WTC11 (cell line): ENCODE measurements at places on chromosomes 1 and 21. TPM values are rescaled to one million over a fixed set of nuclear protein-coding genes. Genes with fewer than 3 reads are reported as not detected.

Gene FOXD3
- 27.5 to 37.1 TPM (median 34.7 TPM) in 3 replicates for total RNA-seq

Gene PIP5K1A
- 77.8 to 84.8 TPM (median 81.3 TPM) in 3 replicates for total RNA-seq

Gene LAMC2
- total RNA-seq: 6.5 to 7.9 TPM (median 6.5 TPM) in 3 replicates

Gene SPRR5
- total RNA-seq: not detected in 3 replicates

Gene ALX3
- total RNA-seq: 0.09 to 0.15 TPM in 2 of 3 replicates, not detected in the other

Gene CAPZA1
- total RNA-seq: 86.6 to 97.5 TPM (median 91.3 TPM) in 3 replicates

- H3K4me1 ChIP-seq: peaks cover 29% of the 10 kb centered on the region
- peak overlapping the region; percentile 93 for H3K27ac ChIP-seq
- peak; percentile 41 for DNase-seq
- H3K27me3 ChIP-seq: peaks cover 19% of the 10 kb centered on the region
- H3K4me3 ChIP-seq: no peak overlapping the region
Measured at GRCh38 chr1:38183096-38183495, 136.5 kb upstream of the POU3F1 start.

- H3K4me1 ChIP-seq: 0 out of 2 replicates have a peak, but pooled peaks cover 7% of the 10 kb centered on the region
- H3K36me3 ChIP-seq: no peaks in the 10 kb centered on the region
- no peaks in the 10 kb centered on the region for H3K27me3 ChIP-seq
Measured at GRCh38 chr1:80375109-80375508, 1368.6 kb upstream of the ADGRL4 start.

- H3K27ac ChIP-seq: no peak overlapping the region
- no peaks in the 10 kb centered on the region for H3K27me3 ChIP-seq
- no peaks in the 10 kb centered on the region for H3K36me3 ChIP-seq
- no peak overlapping the region for H3K4me3 ChIP-seq
- DNase-seq: no peak
Measured at GRCh38 chr21:16072737-16073136, 343.0 kb downstream of the USP25 start.

DNA sequence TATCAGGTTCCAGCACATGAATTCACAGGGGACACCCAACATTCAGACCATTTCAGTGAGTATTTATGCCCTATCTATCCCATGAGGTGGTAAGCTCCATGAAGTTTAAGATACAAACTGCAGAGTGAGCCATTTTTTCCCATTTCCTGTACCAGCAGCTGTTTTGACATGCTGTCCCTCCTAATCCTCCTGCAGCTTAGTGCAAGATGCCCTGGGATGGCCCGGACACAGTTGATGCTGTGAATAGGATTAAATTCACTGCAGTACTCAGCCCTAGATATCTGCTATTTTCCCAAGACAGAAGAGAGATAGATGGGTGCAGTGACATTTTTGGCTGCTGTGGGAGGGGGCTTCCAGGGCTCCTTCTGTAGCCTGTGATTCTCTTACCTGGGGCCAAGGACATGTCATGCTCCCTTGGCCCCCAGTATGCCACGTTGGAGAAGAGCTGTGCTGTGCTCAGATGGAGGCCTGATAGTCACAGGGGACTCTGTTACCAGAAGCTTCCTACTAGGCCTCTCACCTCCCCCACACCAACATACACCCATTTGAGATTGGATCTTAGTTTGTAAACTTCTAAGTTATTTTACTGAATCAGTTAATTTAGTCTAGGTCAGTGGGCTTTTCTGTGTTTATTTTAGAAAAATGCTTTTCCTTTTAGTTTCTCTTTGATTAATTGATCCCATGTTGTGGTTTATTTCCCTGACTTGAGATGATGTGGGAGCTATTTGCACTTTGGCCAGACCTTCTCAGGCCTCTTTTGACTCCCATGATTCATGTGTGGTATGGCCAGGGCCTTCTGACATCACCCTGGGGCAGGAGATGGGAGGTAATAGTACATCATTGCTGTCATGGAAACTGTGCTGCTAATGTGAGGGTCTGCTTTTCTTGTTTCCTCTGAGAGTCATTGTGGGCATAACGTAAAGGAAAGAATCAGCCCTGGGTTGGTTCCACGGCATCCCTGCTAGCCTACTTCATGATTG, 92.6 kb downstream of the ST3GAL3 start:
- no peaks in the 10 kb centered on the region; the same call in 1 of the 2 replicates for H3K27me3 ChIP-seq
- H3K27ac ChIP-seq: no peak overlapping the region
- no peak overlapping the region for H3K4me3 ChIP-seq
- no peak for DNase-seq

GRCh38 chr1:76293831-76294230, 219.3 kb downstream of the ST6GALNAC3 start:
- no peak overlapping the region for H3K27ac ChIP-seq
- DNase-seq: no peak
- no peak overlapping the region for H3K4me3 ChIP-seq
- H3K36me3 ChIP-seq: no peaks in the 10 kb centered on the region
- H3K4me1 ChIP-seq: peaks cover 77% of the 10 kb centered on the region

DNA sequence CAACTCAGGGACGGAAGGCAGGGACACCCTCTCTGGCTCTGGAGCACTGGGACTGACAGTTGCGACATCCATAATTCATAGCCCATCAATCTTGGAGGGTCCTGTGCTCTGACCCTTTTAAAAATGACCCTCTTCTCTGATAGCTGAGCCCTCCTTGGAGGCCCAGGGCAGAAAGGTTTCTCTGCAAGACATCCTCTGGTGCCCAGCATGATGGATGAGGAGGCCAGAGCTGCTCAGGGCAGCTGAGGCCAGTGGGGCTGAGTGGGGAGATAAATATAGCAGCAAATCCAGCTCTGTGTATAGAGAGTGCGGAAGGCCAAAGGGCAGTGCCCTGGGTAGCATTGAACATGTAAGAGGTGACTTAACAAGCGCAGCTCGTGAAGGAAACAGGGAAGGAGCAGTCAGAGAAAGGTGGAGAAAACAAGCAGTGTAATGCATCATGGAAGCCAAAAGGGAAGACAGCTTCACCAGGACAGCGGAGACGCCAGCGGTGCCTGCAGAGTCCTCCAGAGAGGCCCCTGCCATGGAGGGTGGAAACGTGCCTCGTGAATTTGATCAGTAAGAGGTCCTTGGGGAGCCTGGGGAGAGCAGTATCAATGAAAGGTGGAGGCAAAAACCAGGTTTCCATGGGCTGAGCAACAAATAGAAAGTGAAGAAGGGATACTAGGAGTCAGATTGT, 50.4 kb upstream of the FMOD start:
- no peaks in the 10 kb centered on the region for H3K36me3 ChIP-seq
- H3K4me3 ChIP-seq: no peak overlapping the region
- peaks cover 16% of the 10 kb centered on the region for H3K4me1 ChIP-seq
- H3K27me3 ChIP-seq: peaks cover 3% of the 10 kb centered on the region; the same call in 1 of the 2 replicates
- no peak overlapping the region for H3K27ac ChIP-seq

GRCh38 chr1:167561753-167562152, 8.2 kb upstream of the CREG1 start:
- H3K27me3 ChIP-seq: no peaks in the 10 kb centered on the region
- no peak for DNase-seq
- H3K36me3 ChIP-seq: no peaks in the 10 kb centered on the region
- no peak overlapping the region for H3K27ac ChIP-seq
- no peak overlapping the region for H3K4me3 ChIP-seq
- H3K4me1 ChIP-seq: 0 out of 2 replicates have a peak, but pooled peaks cover 3% of the 10 kb centered on the region

- no peaks in the 10 kb centered on the region for H3K36me3 ChIP-seq
- H3K27ac ChIP-seq: no peak overlapping the region
- DNase-seq: no peak
Measured at GRCh38 chr1:92975551-92976232, 14.4 kb upstream of the DIPK1A start.

- no peak overlapping the region for H3K27ac ChIP-seq
- no peak for DNase-seq
- H3K27me3 ChIP-seq: peaks cover 11% of the 10 kb centered on the region; the same call in 1 of the 2 replicates
Measured at GRCh38 chr1:41547781-41548560, 63.5 kb upstream of the EDN2 start.

DNA sequence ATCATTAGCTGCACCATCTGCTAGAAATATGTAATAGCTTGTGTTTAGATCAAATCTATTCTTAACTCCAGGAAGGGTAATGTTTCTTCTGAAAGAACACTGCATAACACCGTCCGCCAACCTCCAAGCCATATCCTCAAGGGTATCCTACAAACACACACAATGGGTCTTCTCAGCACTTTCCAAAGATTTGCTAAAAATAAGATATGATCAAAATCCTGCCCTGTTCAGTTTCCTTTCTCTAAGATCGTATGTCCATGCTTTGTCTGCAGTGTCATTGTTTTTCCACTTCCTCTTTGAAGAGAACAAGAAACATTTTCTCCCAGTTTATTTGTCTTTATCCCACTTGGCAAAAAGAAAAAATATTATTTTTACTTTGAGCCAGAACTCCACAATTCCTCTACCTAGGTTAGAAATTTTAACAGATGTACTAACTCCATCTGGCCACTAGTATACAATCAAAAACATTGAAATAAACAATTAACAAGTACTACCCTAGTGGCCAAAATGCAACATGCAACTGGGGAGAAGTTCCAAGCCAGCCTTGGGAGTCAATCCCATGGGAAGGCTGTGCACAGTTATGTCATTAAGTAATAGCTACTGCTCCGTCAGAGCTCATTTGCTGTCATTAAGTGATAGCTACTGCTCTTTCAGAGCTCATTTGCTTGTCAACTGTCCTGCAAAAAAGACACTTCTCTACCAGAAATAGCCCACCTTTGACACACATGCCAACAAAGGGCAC, 37.8 kb downstream of the FRRS1 start:
- no peak overlapping the region for H3K4me3 ChIP-seq
- H3K27me3 ChIP-seq: no peaks in the 10 kb centered on the region
- DNase-seq: peak; percentile 27
- H3K4me1 ChIP-seq: peaks cover 25% of the 10 kb centered on the region
- no peaks in the 10 kb centered on the region; the same call in 1 of the 2 replicates for H3K36me3 ChIP-seq

- H3K4me1 ChIP-seq: no peaks in the 10 kb centered on the region
- no peak overlapping the region for H3K27ac ChIP-seq
- DNase-seq: no peak
- no peaks in the 10 kb centered on the region for H3K36me3 ChIP-seq
Measured at GRCh38 chr21:38083535-38083934, 167.3 kb upstream of the KCNJ6 start.

- no peaks in the 10 kb centered on the region for H3K27me3 ChIP-seq
- no peaks in the 10 kb centered on the region for H3K36me3 ChIP-seq
- no peak overlapping the region for H3K27ac ChIP-seq
- H3K4me1 ChIP-seq: peaks cover 2% of the 10 kb centered on the region; the same call in 1 of the 2 replicates
- no peak for DNase-seq
Measured at GRCh38 chr1:182816863-182817262, 22.3 kb upstream of the DHX9 start.

- H3K27me3 ChIP-seq: no peaks in the 10 kb centered on the region
- H3K27ac ChIP-seq: no peak overlapping the region
- H3K4me1 ChIP-seq: no peaks in the 10 kb centered on the region
- H3K36me3 ChIP-seq: no peaks in the 10 kb centered on the region
- no peak for DNase-seq
Measured at GRCh38 chr21:42144221-42144620, 73.1 kb downstream of the UMODL1 start.

DNA sequence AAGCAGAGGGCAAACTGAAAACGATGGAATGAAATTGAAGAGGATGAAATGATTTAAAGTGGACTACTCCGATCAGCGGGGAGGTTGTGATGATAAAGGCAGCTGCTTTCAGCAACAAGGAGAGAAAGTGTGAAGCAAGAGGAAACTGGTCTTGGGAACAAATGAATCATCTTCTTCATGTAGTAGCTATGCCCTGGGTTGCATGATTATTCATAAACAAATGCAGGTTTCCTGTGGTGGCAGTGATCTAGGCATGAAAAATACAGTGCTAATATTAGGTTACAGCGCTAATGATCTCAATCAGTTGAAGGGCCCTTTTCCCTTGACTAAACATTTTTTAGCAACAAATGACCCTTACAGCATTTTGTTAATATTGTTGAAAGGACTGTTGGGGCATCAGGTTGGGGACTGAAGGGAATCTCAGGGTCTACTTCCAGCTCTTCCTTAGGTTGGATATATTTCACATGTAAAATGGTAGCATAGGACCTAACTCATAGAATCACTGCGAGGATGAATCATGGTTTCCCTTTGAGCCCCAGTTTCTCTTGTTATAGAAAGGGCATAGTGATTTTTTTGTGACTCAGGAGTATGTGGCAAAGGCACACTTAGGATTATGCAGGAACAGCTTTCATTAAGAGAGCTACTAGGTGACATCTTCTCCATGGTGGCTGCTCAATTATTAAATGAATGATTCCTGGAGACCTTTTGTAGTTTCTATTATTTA, 1.9 kb upstream of the ZFYVE9 start:
- no peak overlapping the region for H3K4me3 ChIP-seq
- no peaks in the 10 kb centered on the region for H3K36me3 ChIP-seq
- peaks cover 12% of the 10 kb centered on the region for H3K4me1 ChIP-seq
- no peak overlapping the region for H3K27ac ChIP-seq
- DNase-seq: no peak
- peaks cover 18% of the 10 kb centered on the region for H3K27me3 ChIP-seq

GRCh38 chr1:112770724-112771123, 55.6 kb upstream of the PPM1J start:
- H3K27ac ChIP-seq: no peak overlapping the region
- no peak overlapping the region for H3K4me3 ChIP-seq
- DNase-seq: no peak
- H3K36me3 ChIP-seq: peaks cover 25% of the 10 kb centered on the region
- peaks cover 11% of the 10 kb centered on the region for H3K27me3 ChIP-seq
- H3K4me1 ChIP-seq: peaks cover 20% of the 10 kb centered on the region

DNA sequence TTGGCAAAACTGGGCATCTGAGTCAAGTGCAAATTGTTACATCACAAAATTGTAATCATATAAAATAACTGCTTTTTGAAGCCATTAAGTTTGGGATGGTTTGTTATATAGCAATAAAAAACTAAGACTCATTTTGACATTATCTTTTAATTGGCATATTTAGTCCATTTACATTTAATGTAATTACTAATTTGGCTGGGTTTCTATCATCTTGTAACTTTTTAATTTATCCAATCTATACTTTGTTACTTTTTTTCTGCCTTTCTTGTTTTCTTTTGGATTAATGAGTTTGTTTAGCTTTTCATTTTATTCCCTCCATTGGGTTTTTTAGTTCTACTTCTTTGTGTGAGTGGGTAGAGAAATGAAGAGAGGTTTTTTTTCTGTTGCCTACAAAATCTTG, 76.3 kb downstream of the DRAM2 start:
- peaks cover 8% of the 10 kb centered on the region for H3K36me3 ChIP-seq
- H3K4me3 ChIP-seq: no peak overlapping the region
- H3K4me1 ChIP-seq: no peaks in the 10 kb centered on the region; the same call in 1 of the 2 replicates

DNA sequence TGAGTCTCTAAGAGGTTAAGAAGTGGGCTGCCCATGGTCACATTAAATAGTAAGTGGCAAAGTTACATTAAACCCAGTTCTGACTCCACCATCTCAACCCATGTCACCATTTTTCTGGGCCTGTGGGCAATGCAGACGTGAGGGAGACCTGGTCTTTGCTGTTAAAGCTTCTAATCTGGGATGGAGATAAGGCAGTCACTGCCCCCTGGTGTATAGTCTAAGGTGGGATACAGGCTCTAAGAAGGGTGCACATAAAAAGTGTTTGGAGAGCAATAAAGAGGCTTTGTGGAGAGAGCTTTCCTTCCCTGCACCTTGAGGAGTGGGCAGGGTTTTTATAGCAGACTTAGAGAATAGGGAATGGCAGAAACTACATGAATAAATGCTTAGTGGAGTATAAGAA, 141.3 kb downstream of the ROR1 start:
- peak overlapping the region; percentile 26; the same call in 1 of the 2 replicates for H3K27ac ChIP-seq
- H3K36me3 ChIP-seq: no peaks in the 10 kb centered on the region
- no peak overlapping the region for H3K4me3 ChIP-seq
- H3K27me3 ChIP-seq: no peaks in the 10 kb centered on the region
